ENCODE measurements at places on chromosomes 12 and 14. TPM values are rescaled to one million over a fixed set of nuclear protein-coding genes. Genes with fewer than 3 reads are reported as not detected.
A peak's percentile ranks its signal among the peaks of the same experiment; 100 is the strongest.

- DNase-seq = no peak
These were observed 1.1 kb upstream of the SLCO1B1 start for GRCh38 chr12:21129906-21130305.

- no peak for DNase-seq
These were observed 152.5 kb upstream of the BTG1 start for GRCh38 chr12:92297932-92298696.

DNA sequence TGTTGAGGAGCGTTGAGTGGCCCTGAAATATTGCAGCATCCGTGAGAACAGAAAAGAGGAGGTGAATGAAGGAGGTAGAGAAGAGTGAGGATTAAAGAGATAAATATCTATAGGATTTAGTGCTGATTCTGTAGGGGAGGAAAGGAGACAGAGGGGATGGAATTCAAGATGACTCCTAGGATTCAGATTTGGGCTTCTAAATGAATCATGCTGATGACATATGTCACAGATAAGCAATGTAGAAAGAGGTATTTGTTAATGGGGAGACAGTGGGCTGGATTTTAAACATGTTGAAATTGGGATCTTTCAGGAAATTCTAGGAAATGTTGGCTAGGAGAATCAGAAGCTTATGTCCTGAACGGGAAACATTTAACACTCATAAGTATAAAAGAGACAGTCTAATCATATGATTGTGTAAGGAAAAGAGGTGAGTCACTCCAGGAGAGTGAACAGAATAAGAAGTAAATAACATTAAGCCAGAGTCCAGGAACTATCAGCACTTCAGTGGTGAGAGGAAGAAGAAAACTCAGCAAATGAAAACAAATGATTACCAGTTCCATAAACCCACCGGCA is 58.1 kb upstream of the DIO2 start:
- DNase-seq = no peak

The PPP1R1A gene
- 49.4 TPM for polyA plus RNA-seq

The RASSF9 gene
- polyA plus RNA-seq = 4.1 TPM

- DNase-seq = no peak
These were observed 98.9 kb upstream of the PLEKHG7 start for GRCh38 chr12:92603741-92604432.

DNA sequence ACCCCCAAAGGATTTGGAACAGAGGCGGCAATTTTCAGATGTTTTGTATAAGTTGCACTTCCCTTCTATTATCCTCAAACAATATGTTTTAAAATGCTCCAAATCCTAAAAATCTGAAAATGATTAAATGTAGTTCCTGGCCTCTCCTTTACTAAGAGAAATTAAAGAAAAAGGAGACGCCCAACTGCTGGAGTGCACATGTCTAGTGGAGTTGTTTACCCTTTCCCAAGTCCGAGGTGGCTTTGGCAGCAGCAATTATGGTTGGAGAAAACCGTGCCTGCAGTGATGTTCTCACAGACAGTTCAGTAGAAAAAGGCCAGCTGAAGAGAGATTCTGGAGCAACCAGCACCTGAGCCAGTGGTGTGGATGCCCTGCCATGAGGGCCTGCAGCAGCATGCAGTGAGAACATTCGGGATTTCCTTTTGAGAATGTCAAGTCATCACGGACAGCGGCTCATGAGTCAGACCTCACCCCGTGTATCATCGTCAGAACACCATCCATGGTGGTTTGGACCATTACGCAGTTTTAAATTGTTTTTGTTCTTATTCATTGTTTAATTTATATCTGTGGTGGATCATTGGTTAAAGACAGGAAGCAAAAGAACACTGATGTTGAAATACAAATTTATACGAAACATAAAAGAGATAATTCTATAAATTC is 179.0 kb upstream of the KRR1 start:
- no peak for DNase-seq

GRCh38 chr12:45234139-45234865 is 18.4 kb downstream of the ANO6 start:
- DNase-seq = peak; percentile 96

DNA sequence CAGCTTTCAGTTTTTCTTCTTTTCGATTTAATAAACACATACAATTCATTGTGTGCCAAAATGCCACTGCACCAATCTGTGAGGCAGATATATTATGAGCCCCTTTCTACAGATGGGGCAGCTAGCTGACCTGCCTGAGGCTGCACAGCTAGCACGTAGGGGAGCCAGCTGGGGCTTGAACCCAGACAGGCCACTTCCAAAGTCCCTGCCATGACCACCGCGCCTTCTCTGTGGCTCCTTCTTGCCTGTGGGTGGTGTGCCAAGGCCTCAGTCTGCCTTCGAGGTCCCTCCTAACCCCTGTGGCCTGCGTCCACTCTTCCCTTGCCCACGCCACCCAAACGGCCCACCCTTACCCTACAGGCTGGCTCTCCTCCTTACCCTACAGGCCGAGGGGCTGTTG is 16.2 kb downstream of the FAM222A start:
- DNase-seq = no peak

DNA sequence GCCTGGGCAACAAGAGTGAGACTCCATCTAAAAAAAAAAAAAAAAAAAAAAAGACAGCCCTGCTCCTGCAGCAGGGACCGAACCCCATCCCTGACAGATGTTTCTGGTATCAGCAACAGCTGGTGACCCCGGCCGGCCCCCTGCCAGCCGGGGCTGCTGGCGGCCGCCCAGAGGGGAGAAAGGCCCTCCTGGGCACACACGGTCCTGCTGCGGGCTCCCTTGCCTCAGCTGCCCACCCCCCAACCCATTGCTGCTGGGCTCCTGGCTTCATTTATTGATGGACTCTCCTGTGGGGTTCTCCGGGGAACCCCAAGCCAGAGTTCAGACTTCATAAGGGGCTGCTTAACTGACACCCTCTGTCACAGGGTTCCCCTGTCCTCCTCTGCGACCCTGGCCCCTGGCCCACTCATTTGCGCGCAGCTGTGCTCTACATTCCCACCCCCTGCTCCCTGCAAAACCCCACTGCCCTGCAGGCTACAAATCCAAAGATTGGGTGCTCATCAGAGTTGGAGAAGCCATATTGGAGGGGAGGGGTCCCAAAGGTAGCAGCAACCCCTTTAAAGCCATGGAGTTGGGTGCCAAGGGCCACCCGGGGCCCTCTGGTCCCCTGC is 103.6 kb upstream of the RTL1 start:
- no peak for DNase-seq

GRCh38 chr14:54809767-54810166 is 92.9 kb downstream of the GCH1 start:
- DNase-seq = no peak

GRCh38 chr12:60387356-60387755 is 791.5 kb downstream of the SLC16A7 start:
- no peak for DNase-seq

DNA sequence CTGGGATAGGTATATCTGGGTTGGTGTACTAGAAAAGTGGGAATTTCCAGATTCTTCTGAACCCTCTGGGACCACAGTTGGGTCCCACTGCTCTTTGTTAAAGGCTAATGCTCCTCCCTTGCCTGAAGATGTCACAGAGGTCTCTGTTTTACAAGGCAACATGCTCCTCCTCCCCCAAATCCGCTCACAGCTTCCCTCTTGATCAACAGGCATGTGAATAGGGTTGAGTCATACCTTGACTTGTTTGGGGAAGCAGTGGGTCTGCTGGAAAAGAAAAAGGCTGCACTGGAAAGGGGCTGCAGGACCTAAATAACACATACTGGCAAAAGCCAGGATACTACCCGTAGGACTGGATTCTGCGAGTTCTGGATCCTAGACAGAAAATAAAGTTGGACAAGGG is 165.4 kb upstream of the TMEM260 start:
- no peak for DNase-seq

The ANO4 gene
- 1.2 TPM for polyA plus RNA-seq

DNA sequence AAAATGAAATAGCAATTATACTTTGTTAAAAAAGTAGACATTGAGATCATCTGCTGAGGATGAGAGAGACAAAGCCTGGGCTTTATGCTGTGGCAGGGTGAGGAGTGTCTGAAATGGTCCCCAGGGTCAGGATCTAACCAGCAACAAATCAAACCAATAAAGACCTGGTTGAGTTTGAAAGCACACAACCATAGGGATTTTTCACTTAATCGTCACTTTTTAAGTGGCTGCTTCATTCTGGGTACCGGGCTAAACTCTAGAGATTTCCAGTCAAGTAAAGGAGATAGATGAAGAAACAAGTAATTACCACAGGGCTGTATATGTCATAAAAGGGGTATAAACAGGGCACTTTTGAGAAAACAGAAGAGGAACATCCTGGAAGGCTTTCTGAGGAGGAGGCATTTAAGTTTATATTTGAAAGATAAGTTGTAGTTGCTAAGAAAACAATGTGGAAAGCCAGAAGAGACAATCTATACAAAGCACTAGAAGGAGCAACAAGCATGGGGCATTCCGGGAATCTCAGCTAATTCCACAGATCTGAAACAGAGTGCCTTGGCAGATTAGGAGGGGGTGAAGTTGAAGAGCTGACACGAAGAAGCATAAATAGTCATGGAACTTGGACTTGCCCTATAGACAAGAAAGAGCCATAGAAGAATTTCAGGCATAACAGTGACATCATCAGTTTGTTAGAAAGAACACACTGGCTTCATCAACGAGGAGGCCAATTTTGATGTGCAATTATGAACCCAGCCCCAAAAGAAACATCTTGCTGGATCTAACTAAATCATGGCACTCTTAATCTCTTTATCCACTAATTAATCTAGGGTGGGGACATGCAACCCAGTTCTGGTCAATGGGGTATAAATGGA is 46.9 kb upstream of the FRS2 start:
- no peak for DNase-seq

DNA sequence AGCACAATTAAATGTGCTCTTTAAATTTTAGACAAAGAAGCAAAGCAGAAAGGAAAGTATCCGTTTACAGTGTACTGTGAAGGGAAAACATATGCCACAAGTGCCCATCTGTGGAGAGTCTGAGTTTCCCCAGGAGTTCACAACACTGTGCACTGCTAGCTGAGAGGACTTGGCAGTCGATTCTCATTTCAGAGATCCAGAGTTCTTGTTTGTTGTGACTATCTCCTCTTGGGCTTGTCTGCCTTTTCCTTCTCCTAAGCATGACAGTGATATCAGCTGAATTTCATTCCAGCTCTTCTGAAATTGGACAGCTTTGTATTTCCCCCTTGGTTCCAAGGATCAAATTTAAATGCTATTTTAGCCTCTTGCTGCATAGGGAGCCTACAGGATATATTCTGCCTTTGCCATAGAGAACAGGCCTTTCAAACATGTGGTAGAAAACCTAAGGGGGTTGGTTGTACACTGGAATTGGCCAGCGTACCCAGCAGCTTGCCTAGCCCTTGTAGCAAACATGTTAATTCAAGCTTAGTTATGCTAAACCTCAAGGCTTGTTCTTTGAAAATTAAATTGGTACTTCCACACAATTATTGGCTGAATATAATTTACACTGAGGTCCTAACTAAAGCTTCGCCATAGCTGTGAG is 259.2 kb upstream of the NOVA1 start:
- peak; percentile 70 for DNase-seq

The SLC48A1 gene
- polyA plus RNA-seq = 11.8 TPM

GRCh38 chr12:52526511-52526951 is 6.3 kb upstream of the KRT5 start:
- DNase-seq = no peak

GRCh38 chr12:125604976-125605375 is 539.7 kb downstream of the AACS start:
- DNase-seq = no peak

DNA sequence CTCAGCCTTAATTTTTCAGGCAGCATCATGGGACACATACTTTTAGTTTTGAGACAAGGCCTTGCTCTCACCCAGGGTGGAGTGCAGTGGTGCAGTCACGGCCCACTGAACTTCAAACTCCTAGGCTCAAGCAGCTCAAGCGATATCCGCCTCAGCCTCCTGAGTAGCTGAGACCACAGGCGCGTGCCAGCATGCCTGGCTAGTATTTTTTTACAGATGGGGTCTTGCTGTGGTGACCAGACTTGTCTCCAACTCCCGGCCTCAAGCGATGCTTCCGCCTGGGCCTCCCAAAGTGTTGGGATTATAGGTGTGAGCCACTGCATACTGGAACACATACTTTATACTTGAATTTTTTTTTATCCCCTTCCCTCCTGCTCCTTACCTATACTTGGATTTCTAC is 2.8 kb downstream of the RDH5 start:
- no peak for DNase-seq

GRCh38 chr14:59343585-59343984 is 121.6 kb downstream of the GPR135 start:
- no peak for DNase-seq

DNA sequence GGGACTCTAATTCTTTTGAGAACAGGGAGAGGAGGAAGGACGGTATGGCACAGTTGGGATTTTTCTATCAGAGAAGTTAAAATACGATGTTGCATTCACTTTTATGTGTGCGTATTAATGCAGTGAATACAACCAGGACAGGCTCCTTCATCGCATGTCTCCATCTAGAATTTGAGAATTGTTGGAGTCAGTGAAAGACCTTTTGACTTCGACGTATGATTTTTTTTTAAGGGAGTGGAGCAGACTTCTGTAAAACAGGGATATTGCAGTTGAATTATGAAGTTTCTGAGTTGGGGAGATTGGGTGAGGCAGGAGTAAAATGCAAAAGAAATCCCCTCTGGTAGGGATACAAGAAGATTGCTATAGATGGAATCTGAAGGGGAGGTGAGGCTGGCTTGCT is 9.6 kb upstream of the TBX3 start:
- no peak for DNase-seq

DNA sequence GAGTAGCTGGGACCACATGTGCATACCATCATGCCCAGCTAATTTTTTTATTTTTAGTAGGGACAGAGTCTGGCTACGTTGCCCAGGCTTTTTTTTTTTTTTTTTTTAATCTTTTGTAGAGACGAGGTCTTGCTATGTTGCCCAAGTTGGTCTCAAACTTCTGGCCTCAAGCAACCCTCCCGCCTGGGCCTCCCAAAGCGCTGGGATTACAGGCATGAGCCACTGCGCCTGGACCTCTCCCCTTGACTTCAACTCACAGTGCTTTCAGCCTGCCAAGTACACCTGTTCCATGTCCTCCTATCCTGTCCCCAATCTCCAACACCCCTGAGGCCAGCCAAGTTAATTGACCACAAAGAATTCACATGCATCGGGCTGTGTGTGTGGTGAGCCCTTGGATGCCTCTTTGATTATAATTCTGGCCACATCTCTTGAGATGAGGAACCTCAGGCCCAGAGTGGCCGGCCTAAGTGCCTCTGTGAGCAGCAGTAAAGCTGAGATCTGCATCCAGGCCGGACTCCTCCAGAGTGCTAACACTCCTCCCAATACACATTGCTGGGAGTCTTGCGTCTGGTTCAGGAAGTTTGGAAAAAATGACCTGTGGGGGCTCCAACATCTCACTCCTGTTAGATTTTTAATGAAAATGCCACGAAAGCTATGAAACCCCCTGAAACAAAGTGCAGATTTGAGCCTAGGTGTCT is 6.8 kb downstream of the RAB35 start:
- DNase-seq = no peak

DNA sequence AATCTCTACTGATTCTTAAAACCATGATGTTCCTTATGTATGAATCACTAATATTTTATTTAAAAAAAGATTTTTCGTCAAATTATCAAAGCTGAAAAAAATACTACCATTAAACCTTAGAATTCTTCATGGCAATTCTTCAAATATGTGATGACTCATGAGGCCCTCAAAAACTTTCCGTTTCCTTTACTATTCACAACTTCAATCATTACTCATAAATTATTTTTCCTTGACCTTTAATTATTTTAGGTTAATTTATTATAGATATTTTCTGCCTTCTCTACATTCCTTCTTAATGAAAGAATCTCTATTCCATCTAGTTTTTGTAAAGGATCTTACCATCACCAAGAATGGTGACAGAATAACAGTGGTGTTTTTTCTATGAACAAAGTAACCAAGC is 162.1 kb upstream of the SOX5 start:
- no peak for DNase-seq

- no peak for DNase-seq
These were observed 146.7 kb downstream of the DYRK2 start for GRCh38 chr12:67795236-67795635.
